Epithelial cell of alveolus of lung (primary cell): ENCODE measurements at places on chromosomes 13 and 19. TPM values are rescaled to one million over a fixed set of nuclear protein-coding genes. Genes with fewer than 3 reads are reported as not detected.

The AXL gene
- total RNA-seq = 103 and 185 TPM in 2 replicates

The ZNF607 gene
- total RNA-seq = 2.6 and 3.5 TPM in 2 replicates

The GNG7 gene
- 2.0 TPM in 1 of 2 replicates, not detected in the other for total RNA-seq

The ONECUT3 gene
- total RNA-seq = not detected in 2 replicates

The TMEM255B gene
- total RNA-seq = 1.0 TPM in 1 of 2 replicates, not detected in the other

The CACNG6 gene
- 3.6 and 6.7 TPM in 2 replicates for total RNA-seq

The RFPL4AL1 gene
- not detected in 2 replicates for total RNA-seq
